A549 treated with Hydrocortisone at 1 μM for 4 hours (cell line): ENCODE measurements at places on chromosomes 12 and 14. TPM values are rescaled to one million over a fixed set of nuclear protein-coding genes. Genes with fewer than 3 reads are reported as not detected.

The HCAR1 gene
- 0.03 to 0.05 TPM (median 0.03 TPM) in 3 of 5 replicates, not detected in the others for total RNA-seq

The ADCY4 gene
- not detected in 5 replicates for total RNA-seq

The SERPINA10 gene
- 0.05 TPM in 1 of 5 replicates, not detected in the others for total RNA-seq

The BDKRB2 gene
- total RNA-seq, result 0.80 to 1.4 TPM (median 1.1 TPM) in 5 replicates

The CACNA1C gene
- 0.05 to 0.20 TPM (median 0.06 TPM) in 4 of 5 replicates, not detected in the other for total RNA-seq

The TMCC3 gene
- 0.90 to 1.9 TPM (median 1.6 TPM) in 5 replicates for total RNA-seq

The CCER1 gene
- not detected in 5 replicates for total RNA-seq

The ING4 gene
- total RNA-seq, result 11.5 to 19.9 TPM (median 14.3 TPM) in 5 replicates

The SLC6A12 gene
- total RNA-seq, result 0.68 to 1.3 TPM (median 0.85 TPM) in 5 replicates

The C14orf39 gene
- not detected in 5 replicates for total RNA-seq

The IRAK3 gene
- 0.77 to 1.5 TPM (median 1.2 TPM) in 5 replicates for total RNA-seq

The POU6F1 gene
- 0.91 to 2.2 TPM (median 1.3 TPM) in 5 replicates for total RNA-seq

The TBK1 gene
- 20.0 to 26.6 TPM (median 22.2 TPM) in 5 replicates for total RNA-seq

The DIABLO gene
- 67.6 to 75.6 TPM (median 68.2 TPM) in 5 replicates for total RNA-seq

The KLRB1 gene
- not detected in 5 replicates for total RNA-seq

The RTL1 gene
- 0.14 to 0.29 TPM (median 0.28 TPM) in 5 replicates for total RNA-seq

The INSM2 gene
- total RNA-seq, result 0.05 to 0.10 TPM (median 0.05 TPM) in 4 of 5 replicates, not detected in the other

The APOLD1 gene
- 0.21 to 0.43 TPM (median 0.30 TPM) in 5 replicates for total RNA-seq

The CMA1 gene
- not detected in 5 replicates for total RNA-seq
